Neuronal stem cell (in vitro differentiated cells): ENCODE measurements at places on chromosomes 7 and 10.
A peak's percentile ranks its signal among the peaks of the same experiment; 100 is the strongest.

DNA sequence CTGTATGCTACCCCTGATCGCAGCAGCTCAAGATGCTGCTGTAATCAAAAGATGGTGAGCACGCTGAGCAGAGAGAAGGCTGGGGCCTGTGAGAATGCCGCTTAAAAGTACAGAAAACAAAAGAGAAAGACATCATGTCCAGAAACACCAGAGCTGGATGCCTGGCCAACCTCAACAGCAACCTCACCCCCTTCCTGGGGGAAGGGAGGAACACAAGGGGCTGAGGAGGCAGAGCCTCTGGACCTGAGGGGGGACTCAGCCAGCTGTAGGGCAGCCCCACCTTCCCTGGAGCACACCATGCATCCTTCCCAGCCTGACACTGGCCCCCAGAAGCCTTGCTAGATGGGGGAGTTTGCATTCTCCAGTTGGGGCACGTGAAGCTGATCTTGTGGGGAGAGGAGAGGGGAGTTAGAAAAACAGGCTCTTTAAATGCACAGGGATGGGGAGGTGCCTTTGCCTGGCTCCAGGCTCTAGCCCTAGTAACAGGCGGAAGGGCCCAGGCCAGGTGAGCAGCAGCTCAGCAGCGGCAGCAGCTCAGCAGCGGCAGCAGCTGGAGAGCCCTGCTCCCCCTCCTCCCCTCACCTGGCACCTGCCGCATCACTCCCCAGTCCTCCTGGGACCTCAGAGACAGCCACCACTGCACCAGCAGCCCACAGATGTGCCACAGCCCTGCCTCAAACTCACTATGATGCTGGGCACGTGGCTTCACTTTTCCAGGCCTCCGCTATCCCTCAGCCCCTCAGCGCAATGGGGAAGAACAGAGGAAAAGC is 156.3 kb downstream of the NEURL1 start:
- DNase-seq: no peak

GRCh38 chr10:15451137-15452094 is 80.3 kb upstream of the FAM171A1 start:
- no peak for DNase-seq

- no peak for DNase-seq
Observed at GRCh38 chr10:126207313-126207771, 180.9 kb downstream of the ADAM12 start.

DNA sequence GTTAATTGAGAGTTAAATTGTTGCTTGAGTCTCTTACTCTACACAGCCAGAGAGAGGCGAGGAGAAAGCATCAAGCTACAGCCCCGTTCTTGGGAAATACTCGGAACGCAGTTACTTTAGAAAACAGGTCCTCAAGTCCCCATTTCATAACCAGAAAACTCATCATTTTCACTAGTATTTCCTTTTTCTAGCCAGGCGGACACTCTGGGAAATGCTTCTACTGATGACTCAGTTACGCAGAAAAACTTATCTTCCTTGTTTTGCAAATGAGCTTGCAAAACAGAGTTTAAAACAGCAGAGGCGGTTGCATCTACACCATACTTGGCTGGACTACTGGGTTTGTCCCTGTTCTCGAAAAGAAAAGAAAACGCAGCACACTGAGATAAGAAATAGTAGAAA is 111.4 kb upstream of the FGFR2 start:
- no peak for DNase-seq

- DNase-seq: no peak
Observed at GRCh38 chr10:72008096-72008981, 44.1 kb downstream of the CHST3 start.

GRCh38 chr10:71771821-71772617 is 1.3 kb downstream of the VSIR start:
- no peak for DNase-seq

DNA sequence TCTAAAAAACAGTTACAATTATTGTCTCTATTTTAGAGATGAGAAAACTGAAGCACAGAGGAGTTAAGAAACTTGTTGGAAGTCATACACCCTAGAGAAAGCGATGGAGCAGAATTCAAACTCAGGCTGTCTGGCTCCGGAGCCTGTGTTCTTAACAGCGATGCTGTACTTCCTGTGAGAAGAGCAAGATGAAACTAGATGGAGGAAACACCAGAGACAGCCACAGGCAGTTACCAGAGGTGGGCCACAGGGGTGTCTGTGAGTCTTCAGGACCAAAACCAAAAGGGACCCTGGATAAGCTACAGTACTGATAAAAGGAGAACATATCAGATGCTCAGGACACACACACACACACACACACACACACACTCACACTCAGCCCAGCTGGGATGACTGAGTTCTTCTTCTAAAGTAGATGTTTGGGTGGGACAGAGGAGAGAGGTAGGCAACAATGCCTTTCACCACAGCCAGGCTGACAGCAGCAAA is 289.2 kb downstream of the FZD1 start:
- no peak for DNase-seq

DNA sequence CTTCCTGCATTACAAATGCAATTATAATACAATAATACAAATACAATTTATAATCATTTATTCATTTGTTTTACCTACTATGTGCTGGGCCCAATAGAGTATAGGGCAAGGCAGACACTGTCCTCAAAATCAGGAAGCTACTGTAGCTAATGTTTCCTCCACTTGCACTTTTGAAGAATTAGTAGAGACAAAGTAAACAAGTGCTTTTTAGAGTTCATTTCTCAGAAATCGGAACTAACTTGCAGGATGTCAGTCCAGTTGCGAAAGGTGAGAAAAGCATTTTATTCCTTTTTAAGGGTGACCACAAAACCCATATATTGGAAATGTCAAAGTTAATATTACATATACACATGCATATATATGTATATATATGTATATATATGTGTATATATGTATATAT is 14.2 kb downstream of the ADRB1 start:
- no peak for DNase-seq

GRCh38 chr7:833601-834258 is 1.5 kb downstream of the SUN1 start:
- no peak for DNase-seq

DNA sequence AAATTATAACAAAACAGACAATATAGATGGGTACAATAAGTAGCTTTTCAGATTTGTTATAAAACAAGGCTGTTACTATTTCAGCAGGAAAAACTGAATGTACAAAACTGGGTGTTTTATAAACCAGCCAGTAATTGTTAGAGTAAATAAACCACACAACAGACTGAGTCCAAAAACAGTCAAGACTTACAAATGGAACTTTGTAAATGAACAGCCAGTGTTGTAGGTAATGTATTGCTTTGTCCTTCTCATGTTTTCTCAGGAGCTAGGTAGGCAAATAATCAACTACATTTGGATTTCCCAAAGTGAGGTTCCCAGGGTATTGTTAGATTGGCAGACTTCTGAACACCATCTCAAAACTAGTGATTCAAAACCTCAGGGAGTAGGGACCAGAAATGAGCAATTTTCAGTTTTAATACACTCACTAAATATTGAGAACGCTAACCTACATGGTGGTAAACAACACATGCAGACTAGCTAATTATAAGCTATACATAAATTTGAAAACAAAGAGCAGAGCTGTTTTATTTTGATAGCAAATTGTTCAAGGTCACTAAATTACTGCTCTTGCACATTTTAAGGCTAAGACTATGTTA is 36.2 kb downstream of the HERPUD2 start:
- DNase-seq: no peak

DNA sequence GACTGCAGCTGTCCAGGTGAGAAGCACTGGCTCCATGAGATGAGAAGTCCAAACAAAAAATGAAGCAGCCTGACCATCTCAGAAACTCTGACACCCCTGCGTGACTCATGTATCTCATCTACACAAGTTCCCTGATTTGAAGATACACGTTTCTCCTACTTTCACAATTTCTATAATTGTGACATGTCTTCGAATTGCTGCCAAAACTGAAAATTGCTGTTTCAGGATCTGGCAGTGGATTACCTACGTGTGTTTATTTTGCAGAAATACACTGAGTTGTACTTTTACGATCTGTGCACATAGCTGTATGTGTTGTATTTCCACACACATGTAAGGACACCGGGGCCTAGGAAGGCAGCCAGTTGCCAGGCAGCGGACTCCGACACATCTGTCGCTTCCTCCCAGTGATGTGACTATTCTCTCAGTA is 53.2 kb downstream of the LARP4B start:
- no peak for DNase-seq

DNA sequence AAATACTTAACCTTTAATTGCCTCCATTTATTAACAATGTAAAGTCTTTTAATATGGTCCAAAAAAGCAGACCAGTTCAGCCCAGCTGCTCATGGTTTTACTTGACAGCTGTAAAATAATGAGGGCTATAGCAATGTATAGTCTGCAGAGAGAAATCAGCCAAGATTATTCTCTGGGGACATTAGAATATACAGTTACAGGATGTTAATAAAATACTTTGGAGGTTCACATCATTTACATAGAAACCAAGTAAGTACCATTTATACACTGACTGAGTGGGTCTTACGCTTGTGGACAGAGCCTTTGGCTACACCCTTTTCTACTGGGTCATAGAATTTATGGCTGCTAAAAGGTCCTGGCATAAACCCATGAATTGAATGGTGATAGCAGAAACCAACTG is 340.7 kb upstream of the CELF2 start:
- no peak for DNase-seq

- DNase-seq: no peak
Observed at GRCh38 chr10:131000743-131001142, 310.8 kb downstream of the TCERG1L start.

- DNase-seq: peak; percentile 51
Observed at GRCh38 chr10:22345301-22346095, at the start of gene SPAG6. SPAG6 (plus strand) TSS chr10:22345496; CDS start chr10:22345612, 116 bp downstream.

DNA sequence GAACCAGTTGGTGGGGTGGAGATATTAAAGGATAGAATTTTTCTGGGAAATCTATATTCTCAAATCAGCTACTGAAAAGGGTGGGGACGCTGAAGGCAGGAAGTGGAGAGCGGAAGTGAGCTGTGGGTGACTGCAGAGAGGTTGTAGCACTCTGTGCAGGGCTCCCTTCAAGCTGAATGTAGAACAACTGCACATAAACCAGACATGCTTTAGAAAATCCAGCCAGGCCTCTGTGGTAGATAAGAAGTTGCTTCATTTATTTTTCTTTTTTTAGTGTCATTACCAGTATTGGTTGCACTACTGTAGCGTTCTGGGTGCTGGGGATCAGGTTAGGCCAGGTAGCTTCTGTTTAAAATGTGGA is 127.8 kb downstream of the CELF2 start:
- no peak for DNase-seq

- DNase-seq: no peak
Observed at GRCh38 chr10:77866598-77866997, 60.0 kb downstream of the DLG5 start.

- DNase-seq: no peak
Observed at GRCh38 chr7:55260676-55261385, 104.3 kb upstream of the LANCL2 start.

GRCh38 chr10:53331460-53331859 is 558.9 kb upstream of the MBL2 start:
- no peak for DNase-seq

GRCh38 chr7:46319841-46320240 is 398.8 kb upstream of the IGFBP3 start:
- no peak for DNase-seq

GRCh38 chr10:9437131-9437530 is 1382.6 kb downstream of the GATA3 start:
- no peak for DNase-seq

DNA sequence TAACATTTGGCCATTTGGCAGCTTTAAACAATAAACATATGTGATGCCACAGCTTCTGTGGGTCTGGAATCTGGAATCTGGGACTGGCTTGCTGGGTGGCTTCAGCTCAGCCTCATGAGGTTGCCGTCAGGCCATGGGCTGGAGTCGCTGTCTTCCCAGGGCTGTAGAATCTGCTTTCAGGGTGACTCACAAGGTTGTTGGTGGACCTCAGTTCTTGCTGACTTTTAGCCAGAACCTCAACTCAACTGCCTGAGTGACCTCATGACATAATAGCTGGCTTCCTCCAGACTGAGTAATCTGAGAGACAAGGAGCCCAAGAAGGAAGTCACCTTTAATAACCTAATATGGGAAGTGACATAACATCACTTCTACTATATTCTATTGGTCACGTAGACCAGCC is 44.6 kb upstream of the TSPAN13 start:
- no peak for DNase-seq
